ENCODE measurements at places on chromosomes 2 and 18.

GRCh38 chr2:97707362-97708047 lies 5.9 kb upstream of the ZAP70 start:
- DNase-seq, result no peak

DNA sequence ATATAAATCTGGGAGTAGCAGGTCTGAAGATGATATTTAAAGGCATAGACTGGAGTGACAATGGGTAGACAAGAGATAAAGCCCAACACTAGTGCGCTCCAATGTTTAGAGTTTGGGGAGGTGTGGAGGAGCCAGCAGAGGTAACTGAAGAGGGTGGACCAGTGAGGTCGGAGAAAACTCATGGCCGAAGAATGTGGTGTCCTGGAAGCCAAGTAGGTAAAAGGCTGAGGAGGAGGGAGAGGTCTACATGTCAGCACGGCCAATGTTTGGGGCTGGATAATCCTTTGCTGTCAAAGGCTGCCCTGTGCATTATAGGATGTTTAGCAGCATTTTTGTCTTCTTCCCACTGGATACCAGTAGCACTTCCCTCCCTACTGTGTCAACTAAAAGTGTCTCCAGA lies 78.8 kb upstream of the KCNE4 start:
- no peak for DNase-seq

DNA sequence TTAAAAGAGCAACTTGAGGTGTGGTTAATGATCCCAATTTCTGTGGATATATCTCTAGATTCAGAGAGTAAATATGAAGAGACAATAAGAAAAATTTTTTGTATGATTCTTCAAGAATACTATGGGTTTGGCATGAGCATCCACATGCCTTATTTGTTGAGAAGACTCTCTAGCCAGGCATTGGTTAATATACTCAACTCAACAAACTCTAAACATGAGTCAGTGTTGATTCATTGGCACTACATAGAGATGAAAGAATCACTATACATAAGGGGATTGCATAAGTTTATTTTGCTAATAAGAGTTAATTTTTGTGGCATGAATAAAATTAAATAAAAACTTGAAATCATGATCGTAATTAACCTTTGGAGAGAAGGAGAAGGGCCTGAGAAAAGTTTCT lies 930.2 kb upstream of the LRRTM1 start:
- no peak for DNase-seq

DNA sequence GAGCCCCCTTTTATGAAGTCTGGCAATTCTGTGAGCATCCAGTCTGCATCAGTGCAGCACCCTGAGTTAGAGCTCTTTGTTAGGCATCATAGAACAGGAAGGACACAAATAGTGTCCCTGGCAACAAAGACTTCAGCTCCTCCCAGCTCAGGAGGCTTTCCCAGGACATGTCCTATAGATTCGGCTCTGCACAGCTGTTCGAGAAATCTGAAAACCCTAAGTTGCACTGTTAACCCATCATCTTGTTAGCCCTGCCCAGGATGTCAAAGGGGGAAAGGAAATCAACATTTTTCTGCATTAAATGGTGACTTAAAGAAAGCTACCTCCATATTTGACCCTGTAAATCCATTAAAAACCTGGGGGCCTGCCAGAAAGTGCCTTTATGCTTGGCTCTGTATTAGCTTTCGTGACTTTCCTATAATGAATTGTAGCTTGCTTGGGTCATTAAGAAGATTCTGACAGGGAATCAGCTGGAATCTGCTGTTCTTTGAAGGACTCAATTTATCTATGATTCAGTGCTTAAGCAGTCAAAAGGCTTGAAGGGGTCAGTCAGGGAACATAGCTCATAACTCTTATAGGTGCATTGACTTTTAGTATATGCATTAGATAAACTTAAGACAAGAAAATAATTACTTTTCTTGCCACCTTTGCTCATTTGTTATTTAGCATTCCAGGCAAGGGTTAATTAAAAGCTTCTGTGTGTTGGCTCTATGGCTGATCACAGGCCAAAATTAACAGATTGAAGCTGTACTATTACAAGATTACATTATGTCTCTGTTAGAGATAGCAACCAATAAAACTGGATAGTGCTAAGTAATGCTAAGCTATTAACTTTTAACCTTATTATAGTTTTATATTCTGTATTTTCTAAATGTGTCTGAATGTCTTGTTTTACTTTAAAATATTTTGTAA lies 20.6 kb downstream of the ERMN start:
- DNase-seq, result no peak

GRCh38 chr2:240572141-240573031 lies 4.1 kb downstream of the RNPEPL1 start:
- DNase-seq, result no peak

DNA sequence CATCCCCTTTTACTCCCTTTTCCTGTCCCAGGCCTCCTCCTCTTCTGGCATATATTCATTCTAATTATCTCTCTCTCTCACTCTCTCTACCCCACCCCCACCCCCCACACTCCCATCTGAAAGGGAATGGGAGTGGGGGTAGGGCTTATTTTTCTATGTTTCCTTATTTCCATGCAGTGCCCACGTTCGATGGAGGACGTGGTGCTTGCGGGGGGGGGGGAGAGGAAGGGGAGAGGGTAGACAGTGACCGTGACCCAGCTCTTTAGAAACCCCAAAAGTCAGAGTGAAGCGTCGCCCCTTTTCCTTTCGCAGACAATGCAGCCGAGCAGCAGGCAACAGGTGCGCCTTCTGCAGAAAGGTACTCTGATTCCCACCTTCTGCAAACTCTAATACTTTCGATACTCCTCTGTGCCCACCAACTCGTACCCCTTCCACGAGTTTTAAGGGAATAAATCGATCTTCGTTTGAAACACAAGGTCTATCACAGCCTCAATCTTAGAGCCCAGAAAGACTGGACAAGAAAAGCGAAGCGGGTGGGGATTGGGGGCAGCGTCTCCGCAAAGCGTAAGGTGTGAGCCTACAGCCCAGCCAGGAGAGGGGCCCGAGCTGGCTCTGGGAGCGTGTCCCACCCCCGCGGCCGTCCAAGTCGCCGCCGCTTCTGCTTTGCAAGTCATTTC lies 891 bp upstream of the NR4A2 start:
- no peak for DNase-seq

- DNase-seq, result no peak
Measured at GRCh38 chr2:44938287-44939105, 3.0 kb upstream of the SIX3 start.

- no peak for DNase-seq
Measured at GRCh38 chr2:76639171-76639680, 883.0 kb downstream of the LRRTM4 start.

DNA sequence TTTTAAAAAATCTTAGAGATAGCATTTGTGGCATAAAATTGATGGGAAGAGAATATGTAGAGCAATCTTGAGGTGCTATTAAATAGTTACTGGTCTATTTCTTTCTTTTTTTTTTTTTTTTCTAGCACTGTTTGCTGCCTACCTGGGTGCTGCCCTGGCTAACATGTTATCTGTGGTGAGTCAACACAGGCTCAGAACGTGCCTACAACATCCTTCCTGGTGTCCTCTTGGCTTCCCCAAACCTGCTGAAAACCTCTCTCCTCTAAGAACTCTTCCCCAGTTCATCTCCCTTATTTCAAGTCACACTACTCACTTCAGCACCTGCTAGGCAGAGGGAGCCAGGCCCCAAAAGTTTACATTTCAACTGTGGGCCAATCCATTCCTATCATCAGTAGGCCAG lies 45.1 kb upstream of the SLC14A1 start:
- no peak for DNase-seq

GRCh38 chr2:16649353-16650286 lies 16.0 kb downstream of the CYRIA start:
- no peak for DNase-seq

DNA sequence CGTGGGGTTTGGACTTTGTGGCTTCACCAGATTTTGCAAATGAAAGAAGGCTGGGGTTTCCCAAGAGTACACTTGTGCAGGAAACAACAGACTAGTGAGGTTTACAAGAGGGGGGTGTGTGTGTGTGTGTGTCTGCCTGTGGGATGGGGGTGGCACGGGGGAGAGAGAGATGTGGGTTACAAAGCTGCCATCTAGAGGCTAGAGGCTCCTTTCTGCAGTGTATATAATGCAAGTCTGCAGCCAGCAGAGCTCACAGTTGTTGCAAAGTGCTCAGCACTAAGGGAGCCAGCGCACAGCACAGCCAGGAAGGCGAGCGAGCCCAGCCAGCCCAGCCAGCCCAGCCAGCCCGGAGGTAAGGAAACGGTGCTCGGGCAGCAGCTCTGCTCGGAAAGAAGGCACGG lies at the start of gene ACKR3:
Gene ACKR3 (plus strand): TSS at position 253 of the 401 bp plus-strand sequence. CDS start 10,641 bp downstream, outside the sequence.
- DNase-seq, result peak; percentile 88
